Activated T-helper 9 cell treated with anti-CD3 and anti-CD28 coated beads, Interleukin-2, amount 50 U/mL, for 16 hours (primary cell): ENCODE measurements at places on chromosomes 16 and 17.

GRCh38 chr16:20675488-20676267, 21.8 kb downstream of the ACSM1 start:
- DNase-seq: no peak

GRCh38 chr17:48299760-48300159, 130.3 kb downstream of the SKAP1 start:
- no peak for DNase-seq

DNA sequence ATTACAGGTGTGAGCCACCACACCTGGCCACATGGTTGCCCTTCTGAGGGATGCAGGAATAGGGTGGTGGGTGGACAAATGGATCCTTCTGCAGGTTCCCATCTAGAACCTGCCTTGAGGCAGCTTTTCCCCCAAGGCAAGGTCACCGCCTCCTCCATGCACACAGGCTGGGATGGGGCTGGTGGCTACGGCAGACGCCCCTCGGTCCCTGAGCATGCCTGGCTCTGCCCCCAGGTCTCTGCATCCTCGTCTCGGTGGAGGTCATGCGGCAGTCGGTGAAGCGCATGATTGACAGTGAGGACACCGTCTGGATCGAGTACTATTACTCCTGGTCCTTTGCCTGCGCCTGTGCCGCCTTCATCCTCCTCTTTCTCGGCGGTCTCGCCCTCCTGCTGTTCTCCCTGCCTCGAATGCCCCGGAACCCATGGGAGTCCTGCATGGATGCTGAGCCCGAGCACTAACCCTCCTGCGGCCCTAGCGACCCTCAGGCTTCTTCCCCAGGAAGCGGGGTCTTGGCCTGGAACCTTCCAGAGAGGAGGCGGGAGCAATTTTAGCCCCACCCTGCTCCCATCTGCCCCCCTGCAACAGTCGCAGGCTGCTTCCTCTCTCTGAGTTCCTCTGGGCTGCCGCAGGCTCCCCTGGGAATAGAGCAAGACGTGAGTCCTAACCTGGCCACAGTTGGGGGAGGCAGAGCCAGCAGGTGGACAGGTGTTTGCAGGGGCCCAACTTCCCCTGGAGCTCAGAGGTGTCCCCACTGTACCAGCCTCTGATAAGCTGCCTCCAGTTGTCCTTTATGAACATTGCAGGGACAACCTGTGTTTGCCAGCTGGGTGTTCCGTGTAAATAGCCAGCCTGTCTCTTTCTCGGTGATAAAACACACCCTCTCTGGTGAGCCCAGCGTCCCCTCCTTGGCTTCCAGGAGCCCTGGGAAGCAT, 11.7 kb downstream of the CACNG1 start:
- no peak for DNase-seq

DNA sequence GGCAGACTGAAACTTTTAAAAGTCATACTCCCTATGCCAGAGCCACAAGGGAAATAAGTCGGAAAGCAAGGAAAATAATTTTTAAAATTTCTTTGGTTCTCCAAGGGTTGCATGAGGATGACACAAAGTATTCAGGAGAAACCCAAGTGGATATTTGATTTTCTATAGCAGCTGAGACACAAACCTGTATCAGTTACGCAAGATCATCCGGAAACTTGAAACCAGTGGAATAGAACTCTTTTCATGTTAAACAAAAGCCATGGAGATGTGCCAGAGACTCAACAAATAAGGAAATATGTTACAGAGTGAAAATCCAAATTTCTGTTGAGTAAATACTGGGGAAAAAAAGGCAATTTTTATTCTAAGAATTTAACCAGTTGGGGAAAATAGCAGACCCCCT, 294.7 kb downstream of the KIF2B start:
- no peak for DNase-seq

- DNase-seq: no peak
These were observed 33.2 kb downstream of the TUBD1 start for GRCh38 chr17:59859444-59860025.

- DNase-seq: no peak
These were observed 35.6 kb downstream of the PRKCA start for GRCh38 chr17:66337866-66338485.

DNA sequence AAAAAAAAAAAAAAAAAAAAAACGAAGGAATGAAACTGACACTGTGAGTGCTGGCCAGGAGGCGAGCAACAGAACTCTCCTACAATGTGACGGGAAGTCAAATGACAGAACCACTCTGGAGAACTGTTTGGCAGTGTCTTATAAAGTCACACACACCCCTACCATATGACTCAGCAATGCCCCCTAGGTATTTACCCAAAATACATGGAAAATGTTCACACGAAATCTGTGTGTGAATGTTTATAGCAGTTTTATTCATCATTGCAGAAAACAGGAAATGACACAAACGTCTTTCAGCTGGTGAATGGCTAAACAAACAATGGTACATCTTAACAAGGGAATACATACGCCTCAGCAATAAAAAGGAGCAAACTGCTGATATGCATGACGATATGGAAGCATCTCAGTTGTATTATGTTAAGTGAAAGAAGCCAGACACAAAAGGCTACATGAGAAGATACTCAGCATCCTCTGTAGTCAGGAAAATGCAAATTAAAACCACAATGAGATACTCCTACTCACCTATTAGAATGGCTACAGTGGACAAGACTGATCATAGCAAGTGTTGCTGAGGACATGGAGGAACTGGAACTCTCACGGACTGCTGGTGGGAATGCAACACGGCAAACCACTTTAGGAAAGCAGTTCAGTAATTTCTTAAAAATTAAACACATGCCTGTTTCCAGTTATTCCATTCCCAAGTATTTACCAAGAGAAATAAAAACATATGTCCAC, 74.7 kb downstream of the TBC1D16 start:
- DNase-seq: no peak

DNA sequence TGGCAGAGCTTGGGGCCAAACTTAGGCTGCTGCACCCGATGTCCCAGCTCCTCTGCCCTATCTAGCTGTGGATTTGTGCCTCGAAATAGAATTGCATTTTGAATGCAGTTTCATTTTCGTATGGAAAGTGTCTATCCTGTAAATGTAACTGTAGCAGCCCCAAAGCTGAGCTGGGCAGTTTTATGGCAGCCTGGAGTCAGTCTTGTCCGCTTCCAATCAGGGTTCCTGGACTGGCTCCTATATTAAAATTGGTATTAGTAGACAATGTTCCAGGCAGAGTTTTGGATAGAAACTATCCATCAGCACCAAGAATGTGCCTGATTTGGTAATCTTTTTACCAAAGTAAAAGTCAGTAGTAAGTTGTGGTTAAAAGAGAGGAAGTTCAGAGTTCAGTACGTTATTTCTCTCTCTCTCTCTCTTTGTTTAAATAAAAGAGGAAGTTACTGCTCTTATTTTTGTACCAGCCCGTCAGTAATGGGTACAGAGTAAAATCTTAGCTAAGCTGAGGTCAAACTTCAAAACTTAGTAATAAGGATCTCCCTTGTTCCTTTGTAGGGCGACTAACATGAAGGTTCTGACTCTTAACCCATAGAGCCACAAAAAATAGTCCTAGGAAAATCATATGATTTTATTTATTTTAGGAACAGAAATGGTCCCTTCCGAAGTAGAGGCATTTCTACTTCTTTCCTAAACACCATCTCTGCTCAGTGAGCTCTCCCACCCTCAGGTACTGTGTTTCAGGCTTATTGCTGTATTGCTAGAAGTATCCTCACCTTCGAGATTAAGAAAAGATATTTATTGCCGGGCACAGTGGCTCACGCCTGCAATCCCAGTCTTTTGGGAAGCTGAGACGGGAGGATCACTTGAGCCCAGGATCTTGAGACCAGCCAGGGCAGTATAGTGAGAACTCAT, 28.0 kb downstream of the PRKCB start:
- no peak for DNase-seq

DNA sequence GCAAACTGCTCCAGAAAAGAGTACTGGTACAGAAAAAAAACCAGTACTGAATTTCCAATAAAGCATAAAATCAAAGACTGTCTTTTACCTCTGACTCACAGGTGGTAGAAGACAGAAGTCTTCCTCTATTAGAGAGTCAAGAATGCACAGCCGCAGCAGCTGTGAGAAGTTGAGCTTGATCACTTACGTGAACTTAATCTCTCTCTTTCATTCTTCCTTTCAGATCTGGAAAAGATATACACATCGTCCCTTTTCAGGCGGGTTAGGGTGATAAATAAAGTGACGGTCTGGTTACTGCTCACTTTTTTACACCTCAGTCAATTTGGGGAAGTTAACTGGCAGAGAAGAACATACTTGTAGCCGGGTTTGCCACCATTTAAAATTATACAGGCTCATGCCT, 3.9 kb downstream of the IFT140 start:
- no peak for DNase-seq

GRCh38 chr16:85521552-85522307, 91.4 kb upstream of the GSE1 start:
- DNase-seq: no peak

DNA sequence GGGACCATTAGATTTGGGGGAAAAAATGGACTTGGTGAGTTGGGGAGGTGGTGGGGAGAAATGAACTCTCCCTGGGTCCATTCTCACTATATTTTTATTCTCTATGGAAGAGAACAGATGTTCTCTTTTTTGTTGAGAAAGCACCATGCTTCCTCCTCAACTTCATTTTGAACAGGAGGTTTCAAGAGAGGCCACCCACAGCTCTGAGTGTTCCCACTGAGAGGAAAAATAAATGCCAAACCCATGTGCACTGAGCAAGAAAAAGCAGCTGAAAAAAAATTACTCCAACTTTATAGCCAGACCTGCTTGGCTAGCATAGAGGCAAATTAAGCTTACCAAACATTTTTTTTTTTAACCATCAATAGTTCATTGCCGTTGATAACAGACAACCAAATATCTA, 883.6 kb downstream of the KCNJ2 start:
- no peak for DNase-seq

DNA sequence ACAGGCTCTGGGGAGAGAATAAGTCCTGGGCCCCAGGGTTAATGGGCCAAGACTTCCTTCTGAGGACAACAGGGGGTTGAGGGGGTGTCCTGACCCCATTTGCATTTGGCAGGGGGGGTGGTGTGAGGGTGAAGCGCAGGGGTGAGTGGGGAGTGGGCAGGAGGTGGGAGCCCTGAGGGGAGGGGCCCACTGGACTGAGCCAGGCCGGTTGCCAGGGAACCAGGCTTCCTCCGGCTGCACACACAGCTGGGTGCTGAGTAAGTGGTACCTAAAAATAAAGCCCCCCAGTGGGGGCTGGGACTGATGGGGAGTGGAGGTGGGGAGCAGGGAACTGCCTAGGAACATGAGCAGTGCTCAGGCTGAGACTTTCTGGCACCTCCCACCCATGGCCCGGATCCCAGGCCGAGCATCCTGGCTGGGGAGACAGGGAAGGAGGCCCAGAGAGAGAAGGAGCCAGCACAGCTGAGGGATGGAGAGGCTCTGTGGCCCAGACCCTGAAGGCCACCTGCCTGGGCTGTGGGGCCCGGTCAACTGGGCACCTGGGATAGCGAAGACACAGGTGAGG, 7.5 kb upstream of the RASD1 start:
- no peak for DNase-seq

DNA sequence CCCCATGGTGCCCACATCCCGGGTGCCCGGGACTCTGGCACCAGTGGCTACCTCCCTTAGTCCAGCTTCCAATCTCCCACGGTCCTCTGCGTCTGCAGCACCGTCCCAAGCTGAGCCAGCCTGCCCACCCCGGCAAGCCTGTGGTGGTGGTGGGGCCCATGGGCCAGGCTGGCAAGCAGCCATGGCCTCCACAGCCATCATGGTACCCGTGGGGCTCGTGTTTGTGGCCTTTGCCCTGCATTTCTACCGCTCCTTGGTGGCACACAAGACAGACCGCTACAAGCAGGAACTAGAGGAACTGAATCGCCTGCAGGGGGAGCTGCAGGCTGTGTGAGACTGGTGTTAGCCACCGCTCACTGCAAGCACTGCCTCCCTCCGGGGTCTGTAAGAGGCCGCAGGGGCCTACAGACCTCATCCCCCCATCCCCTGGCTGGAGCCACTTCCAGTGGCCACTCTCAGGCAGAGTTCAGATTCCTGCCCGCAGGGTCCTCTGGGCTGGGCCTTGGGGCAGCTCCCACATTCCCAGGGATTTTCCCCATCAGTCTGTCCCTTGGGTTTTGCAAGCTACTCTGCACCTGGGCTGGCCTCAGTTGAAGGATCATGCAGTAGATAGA, 3.9 kb upstream of the SETD1A start:
- DNase-seq: peak; percentile 43

DNA sequence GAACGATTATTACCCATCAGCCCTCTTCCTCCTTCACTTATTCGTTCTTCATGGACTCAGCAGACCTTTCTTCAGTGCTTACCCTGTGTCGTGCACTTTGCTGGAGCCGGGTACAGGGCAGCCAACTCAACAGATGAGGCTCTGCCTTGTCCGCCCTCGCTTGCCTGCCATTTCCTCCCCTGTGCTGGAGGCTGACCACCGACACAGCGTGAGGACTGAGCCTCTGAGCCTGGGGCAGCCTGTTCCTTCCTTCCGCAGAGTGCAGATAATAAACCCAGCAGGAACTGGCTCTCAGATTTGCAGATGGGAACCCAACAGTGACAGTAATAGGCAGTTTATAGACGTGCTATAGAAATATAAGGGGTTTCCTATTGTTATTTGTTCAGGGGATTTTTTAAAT, 7.0 kb upstream of the SLC39A11 start:
- DNase-seq: no peak

DNA sequence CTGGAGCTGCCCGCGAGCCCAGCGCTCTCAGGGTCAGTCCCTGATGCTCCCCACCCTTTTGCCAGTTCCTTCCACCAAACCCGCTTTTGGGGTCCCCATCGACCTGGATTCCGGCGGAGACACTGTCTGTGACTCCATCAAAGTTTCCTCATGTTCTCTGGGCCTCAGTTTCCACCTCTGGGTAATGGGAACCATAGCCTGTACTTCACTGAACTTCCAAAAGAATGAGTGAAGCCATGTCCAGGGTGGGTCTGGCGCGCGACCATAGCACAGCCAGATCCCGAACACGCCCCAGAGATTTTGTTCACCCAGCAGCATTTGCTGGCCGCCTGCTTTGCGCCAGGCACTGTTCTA, 327 bp downstream of the SDR42E2 start:
- DNase-seq: no peak
